Dermis blood vessel endothelial cell (primary cell): ENCODE measurements at places on chromosomes 11 and 22. TPM values are rescaled to one million over a fixed set of nuclear protein-coding genes. Genes with fewer than 3 reads are reported as not detected.

The PRR14L gene
- total RNA-seq, result 23.0 and 32.2 TPM in 2 replicates

The MS4A4A gene
- not detected in 2 replicates for total RNA-seq

The ANGPTL5 gene
- 0.09 TPM in 1 of 2 replicates, not detected in the other for total RNA-seq

The SLC35E4 gene
- 30.8 and 40.7 TPM in 2 replicates for total RNA-seq

The CARD16 gene
- 70.3 and 86.3 TPM in 2 replicates for total RNA-seq

The TTC28 gene
- 27.2 and 44.4 TPM in 2 replicates for total RNA-seq

The KREMEN1 gene
- 0.56 and 0.68 TPM in 2 replicates for total RNA-seq
